ENCODE measurements at places on chromosomes 1 and 21.

- DNase-seq: no peak
Observed at GRCh38 chr1:196897158-196897828, 9.4 kb downstream of the CFHR4 start.

- no peak for DNase-seq
Observed at GRCh38 chr1:155989242-155990004, 11.1 kb upstream of the ARHGEF2 start.

DNA sequence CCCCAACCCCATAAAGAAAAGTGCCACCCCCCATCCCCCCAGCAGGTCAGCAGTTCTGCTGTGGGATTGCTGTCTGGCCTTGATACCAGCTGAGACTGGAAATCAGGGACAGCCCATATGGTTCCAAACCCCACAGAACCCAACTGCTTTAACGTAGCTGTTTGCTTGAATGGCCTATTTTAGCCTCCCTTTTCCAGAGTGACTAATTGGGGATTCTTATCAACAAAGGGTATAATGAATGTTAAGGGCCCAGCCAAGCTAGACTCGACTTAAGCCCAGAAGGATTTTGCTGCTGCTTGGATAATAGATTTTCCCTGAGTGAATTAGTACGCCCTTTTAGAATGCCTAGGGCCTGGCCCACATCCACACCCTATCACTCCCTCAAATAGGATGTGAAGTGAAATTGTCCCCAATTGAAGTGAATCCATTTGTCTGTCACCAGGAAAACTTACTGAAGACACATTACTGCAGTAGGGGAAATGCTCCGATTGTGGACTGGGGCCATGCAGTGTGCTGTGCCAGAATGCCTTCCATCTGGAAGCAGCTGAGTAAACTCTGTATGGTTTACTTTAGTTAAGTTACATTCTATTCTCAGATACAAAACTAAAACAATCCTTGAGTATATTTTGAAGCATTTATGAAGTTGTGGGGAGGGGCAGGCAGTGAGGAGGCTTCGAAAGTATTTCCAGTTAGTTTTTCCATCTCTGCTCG is 156.9 kb downstream of the DHRS3 start:
- no peak for DNase-seq

DNA sequence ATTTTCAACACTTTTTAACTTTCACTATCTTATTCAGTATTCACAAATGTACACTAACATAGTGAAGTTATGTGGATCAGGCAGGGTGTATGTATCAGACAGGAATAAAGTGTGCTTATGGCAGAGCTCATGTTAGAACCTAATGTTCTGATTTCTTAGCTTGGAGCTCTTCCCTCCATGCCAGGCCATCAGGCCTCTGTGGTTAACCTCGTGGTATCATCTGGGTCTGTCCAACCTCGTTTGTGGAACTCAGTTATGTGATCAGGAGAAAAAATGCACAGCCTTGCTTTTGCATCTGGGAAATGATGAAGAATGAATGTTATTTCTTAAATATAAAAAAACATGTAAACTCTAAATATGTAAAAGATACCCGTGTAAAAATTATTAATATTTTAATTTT is 86.9 kb downstream of the MPZL1 start:
- DNase-seq: no peak

GRCh38 chr1:15883326-15883725 is 35.8 kb downstream of the SPEN start:
- DNase-seq: no peak

DNA sequence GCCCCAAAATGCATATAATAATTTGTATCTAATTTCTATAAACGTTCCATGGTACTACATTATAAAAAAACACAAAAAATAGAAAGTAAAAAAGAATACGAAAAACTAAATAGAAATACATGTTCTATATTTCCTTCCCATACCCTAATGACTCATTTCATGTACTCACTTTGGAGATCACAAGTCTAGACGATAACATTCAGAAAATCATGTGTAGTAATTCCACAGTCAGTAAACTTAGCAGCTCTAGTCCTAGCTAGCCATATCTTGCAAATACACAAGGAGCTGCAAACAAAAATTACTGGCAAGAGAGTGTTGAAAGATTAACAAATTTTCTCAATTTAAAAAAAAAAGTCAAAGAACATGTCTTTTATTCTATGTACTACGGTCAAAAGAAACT is 1.4 kb downstream of the GOLPH3L start:
- DNase-seq: no peak

- no peak for DNase-seq
Observed at GRCh38 chr1:74767490-74767889, 34.5 kb downstream of the TYW3 start.

Measured in AG09309 (cell line).